ENCODE measurements at places on chromosomes 5 and 9. TPM values are rescaled to one million over a fixed set of nuclear protein-coding genes. Genes with fewer than 3 reads are reported as not detected.

DNA sequence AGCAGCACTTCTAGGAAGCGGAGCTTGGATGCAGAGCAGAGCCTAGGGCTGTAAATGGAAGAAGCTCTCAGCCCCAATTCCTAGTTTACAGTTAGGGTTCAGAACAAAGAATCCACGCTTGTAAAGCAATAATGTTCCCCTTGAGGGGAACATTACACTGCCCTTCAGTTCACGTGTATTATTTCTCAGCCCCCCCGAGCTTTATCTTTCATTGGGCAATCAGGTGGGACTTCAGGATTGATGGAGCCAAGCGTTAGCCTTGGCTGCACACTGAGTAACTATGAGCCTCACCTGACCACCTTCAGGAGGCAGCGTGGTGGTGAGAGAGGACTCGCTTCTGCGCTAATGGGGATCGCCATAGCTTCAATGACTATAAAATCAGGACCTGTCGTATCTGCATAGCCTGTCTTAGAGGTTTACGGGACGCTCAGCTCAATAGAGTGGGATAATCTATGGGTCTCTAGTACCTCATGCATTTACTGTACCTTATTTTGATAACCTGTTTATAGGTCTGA, 157.0 kb upstream of the RASEF start:
- DNase-seq = no peak

DNA sequence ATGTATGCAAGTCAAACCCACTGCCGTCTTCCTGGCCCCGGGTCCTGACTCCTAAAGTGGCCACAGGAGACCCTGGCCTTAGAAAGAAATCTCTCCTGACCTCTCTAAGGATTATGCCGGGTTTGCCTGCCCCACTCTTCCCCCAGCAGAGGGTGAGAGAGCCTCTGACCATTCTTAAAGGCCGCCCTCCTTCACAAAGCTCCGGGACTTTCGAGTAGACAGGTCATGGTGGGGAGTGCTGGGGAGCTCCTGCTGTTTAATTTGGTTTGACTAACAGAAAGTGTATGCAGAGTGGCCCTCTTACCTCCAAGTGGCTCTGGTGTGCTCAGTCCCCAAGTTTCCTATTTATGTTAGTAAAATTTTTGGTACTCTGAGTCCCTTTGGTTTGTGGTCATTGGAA, 111.8 kb downstream of the LRRC70 start:
- DNase-seq = no peak

GRCh38 chr5:147661541-147661940, 121.0 kb downstream of the JAKMIP2 start:
- DNase-seq = no peak

- no peak for DNase-seq
Measured at GRCh38 chr5:104412649-104413240, 850.2 kb upstream of the NUDT12 start.

GRCh38 chr5:81972492-81972783, 615 bp downstream of the ATG10 start:
- no peak for DNase-seq

DNA sequence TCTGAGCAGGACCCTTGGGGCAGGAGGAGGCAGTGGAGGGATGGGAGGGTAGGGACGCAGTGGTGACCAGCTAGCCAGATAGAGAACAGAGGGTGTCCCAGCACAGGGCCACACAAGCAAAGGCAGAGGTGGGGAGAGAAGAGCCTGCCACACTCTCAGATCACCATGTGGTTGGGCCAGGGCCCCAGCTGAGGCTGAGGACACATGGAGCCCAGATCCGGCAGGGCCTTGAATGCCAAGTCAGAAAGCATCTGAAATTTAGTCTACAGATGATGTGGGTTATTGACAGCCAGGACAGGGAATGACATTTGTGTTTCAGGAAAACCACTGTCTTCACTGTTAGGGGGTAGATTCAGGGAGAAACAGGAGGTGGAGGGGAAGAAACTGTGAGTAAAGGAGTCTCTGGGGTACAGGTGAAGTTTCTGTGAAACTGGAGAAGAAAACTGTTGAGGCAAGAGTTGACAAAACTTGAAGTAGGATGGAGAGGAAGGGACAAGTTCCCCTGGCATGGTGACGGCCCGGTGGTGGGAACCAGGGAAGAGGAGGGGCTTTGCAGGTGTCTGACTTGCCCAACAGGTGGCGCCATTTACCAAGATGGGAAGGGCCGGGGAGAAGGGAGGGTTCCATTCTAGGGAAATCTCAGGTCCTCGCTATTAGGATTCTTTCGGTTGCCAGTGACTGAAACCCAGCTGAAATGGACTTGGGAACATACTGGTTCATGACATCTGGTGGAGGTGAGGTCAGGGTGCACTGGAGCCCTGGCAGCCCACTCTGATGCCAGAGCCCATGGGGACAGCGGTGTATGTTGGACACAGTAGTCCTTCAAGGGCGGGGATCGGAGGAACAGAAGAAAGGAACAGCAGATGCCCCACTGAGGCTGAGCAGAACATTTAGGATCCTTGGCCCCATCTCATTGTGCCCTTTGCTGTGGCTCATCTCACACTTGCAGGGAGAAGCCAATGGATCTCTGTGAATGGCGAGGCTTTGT, 100.1 kb downstream of the KCNIP1 start:
- no peak for DNase-seq

GRCh38 chr9:35274993-35275392, 113.2 kb downstream of the UNC13B start:
- no peak for DNase-seq

GRCh38 chr5:78959767-78960166, 25.3 kb downstream of the ARSB start:
- DNase-seq = no peak

DNA sequence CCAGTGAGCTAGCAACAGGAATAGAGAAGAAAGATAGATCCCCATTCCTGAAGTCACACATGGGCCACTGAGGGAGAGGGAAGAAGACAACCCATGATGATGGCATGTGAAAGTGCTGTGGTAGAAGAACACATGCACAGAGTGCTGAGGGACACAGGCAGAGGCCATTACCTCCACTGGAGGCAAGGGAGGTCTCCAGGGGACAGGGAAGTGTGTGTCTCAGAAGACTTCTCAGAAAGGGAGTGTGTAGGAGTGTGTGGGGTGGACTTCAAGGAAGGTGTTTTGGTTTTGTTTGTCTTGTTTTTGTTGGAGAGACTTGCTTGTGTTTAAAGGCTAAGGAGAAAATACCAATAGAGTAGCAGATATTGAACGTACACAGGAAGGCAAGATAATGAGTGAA, 77.0 kb upstream of the SMARCA2 start:
- DNase-seq = no peak

- DNase-seq = no peak
Measured at GRCh38 chr5:159041444-159042198, 58.1 kb downstream of the EBF1 start.

- no peak for DNase-seq
Measured at GRCh38 chr5:177995691-177996595, at the start of gene PROP1. TSS of gene PROP1 (minus strand) at chr5:177996242. CDS start at chr5:177995933, 309 bp downstream.

The LRRC14B gene
- total RNA-seq = not detected

The CAVIN4 gene
- total RNA-seq = 0.24 TPM

The ADGRD2 gene
- total RNA-seq = not detected

The ACTBL2 gene
- 0.19 TPM for total RNA-seq

The SHISAL2B gene
- not detected for total RNA-seq

The SLC46A2 gene
- 0.36 TPM for total RNA-seq

The ADCY2 gene
- total RNA-seq = 2.4 TPM

All from omental fat pad (tissue), 4 donors.